ENCODE measurements at places on chromosomes 1 and 21.

DNA sequence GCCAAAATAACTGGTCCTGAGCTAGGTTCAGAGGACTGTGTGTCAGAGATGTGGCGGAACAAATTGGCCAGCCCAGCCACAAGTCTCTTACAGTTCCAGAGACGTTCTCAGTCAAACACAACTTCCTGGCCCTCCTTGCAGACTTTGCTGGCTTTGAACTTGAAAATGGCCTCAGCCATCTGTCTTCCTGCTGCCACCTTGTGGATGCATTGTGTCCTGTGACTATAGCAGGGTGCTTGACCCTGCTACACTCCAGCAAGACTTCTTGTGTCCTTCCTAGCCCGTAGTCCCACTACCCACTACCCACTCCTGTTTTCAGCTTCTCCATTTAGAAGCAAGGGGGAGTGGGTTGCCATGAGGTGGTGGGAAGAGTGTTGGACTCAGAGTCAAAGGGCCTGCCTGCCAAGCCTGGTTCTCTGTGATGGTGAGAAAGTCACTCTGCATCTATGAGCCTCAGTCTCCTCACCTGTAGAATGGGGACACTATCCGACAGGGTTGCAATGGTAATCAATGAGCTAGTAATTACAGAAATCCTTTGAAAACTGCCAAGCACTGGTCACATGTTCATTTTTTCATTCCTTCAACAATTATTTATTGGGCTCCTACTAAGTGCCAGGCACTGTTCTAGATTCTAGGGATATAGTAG lies 109.9 kb downstream of the IGSF21 start:
- peak; percentile 25 for DNase-seq

DNA sequence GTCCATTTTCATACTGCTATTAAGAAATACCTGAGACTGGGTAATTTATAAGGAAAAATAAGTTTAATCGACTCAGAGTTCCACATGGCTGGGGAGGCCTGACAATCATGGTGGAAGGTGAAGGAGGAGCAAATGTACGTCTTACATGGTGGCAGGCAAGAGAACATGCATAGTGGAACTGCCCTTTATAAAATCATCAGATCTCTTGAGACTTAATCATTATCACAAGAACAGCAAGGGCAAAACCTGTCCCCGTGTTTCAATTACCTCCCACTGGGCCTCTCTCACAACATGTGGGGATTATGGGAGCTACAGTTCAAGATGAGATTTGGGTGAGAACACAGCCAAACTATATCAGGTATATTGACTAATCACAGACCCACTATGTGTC lies 370.2 kb upstream of the USP24 start:
- DNase-seq = no peak

GRCh38 chr21:46264690-46265144 lies 20.7 kb downstream of the MCM3AP start:
- DNase-seq = no peak

DNA sequence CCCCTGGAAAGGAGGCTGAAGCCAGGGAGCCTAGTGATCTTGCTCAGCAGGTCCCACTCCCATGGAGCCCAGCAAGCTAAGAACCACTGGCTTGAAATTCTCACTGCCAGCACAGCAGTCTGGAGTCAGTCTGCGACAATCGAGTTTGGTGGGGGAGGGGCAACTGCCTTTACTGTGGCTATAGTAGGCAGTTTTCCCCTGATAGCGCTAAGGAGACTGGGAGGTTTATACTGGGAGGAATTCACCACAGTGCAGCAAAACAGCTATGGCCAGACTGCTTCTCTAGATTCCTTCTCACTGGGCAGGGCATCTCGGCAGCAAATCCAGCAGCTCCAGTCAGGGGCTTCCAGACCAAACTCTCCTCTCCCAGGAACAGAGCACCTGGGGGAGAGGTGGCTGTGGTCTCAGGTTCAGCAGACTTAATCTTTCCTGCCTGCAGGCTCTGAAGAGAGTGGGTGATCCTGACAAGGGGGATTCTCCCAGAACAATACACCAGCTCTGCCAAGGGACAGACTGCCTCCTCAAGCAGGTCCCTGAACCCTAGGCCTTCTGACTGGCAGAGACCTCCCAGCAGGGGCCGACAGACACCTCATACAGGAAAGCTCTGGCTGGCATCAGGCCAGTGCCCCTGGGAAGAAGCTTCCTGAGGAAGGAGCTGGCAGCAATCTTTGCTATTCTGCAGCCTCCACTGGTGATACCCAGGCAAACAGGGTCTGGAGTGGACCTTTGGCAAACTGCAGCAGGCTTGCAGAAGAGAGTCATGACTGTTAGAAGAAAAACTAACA lies 548.5 kb upstream of the NEGR1 start:
- DNase-seq = no peak

- DNase-seq = peak; percentile 34
Measured at GRCh38 chr1:13807209-13807608, 107.2 kb downstream of the PRDM2 start.

- peak; percentile 26 for DNase-seq
Measured at GRCh38 chr1:171738911-171739310, 3.0 kb downstream of the VAMP4 start.

DNA sequence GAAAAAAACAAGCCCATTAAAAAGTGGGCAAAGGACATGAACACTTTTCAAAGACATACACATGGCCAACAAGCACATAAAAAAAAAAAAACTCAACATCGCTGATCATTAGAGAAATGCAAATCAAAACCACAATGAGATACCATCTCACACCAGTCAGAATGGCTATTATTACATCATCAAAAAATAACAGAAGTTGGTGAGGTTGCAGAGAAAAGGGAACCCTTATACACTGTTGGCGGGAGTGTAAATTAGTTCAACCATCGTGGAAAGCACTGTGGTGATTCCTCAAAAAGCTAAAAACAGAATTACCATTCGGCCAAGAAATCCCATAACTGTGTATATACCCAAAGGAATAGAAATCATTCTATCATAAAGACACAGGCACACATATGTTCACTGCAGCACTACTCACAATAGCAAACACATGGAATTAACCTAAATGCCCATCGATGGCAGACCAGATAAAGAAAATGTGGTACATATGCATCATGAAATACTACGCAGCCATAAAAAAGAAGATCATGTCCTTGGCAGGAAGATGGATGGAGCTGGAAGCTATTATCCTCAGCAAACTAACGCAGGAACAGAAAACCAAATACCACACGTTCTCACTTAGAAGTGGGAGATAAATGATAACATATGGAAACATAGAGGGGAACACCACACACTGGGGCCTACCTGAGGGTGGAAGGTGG lies 70.1 kb downstream of the INTS7 start:
- no peak for DNase-seq

- DNase-seq = no peak
Measured at GRCh38 chr1:57204942-57205787, 218.7 kb downstream of the DAB1 start.

- no peak for DNase-seq
Measured at GRCh38 chr1:206012086-206012859, 9.1 kb upstream of the RAB7B start.

GRCh38 chr1:234862944-234863515 lies 253.1 kb upstream of the IRF2BP2 start:
- DNase-seq = peak; percentile 71

DNA sequence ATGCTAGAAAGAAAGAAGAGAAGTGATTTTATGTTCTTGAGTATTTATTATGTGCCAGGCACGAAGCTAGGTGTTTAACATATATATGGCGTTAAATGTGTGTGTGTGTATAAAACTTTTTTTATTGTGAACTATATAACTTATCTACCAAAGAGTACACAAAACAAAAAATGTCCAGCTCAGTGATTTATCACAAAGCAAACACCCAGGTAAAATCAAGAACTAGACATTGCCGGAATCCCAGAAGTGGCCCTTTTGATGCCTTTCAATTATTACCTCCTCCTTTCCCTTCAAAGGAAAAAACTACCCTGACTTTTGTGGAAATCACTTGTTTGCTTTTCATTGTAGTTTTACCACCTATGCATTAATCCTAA lies 40.5 kb upstream of the ZNF648 start:
- no peak for DNase-seq

GRCh38 chr21:40461008-40461407 lies 385.9 kb downstream of the DSCAM start:
- DNase-seq = no peak

DNA sequence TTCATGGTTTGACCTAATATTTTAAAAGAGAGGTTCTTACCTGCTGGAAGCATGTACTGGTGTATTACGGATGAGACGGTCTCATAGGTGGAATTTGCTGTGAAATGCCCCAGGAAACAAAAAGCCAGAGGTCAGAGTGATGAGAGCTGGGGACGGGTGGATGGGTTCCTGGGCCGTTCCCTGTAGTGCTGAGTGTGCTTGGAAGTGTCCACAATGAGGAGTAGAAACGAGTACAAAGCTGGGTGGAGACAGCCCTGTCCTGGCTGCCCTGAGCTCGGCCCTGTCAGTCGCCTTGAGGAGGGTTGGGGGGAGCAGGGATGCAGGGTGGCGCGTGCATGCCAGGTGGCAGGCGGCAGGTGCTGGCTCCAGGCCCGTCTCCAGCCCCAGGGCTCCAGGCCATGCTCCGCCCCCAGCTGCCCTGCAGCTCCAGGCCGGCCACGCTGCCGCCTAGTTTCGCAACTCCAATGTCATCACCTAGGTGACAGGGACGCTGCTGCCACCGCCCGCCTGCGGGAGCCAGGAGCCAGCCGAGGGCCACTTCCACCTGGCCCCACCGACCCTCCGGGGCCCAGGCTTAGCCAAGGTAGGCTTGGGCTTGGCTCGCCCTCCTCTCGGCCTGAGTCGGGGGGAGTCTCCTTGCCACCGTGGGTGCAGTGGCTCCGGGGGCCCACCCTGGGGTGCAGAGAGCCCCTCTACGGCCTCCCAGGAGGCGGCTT lies 16.4 kb downstream of the TP73 start:
- no peak for DNase-seq

- DNase-seq = no peak
Measured at GRCh38 chr1:228938537-228938901, 203.2 kb downstream of the RHOU start.

- no peak for DNase-seq
Measured at GRCh38 chr1:41661428-41662060, 177.1 kb upstream of the EDN2 start.

DNA sequence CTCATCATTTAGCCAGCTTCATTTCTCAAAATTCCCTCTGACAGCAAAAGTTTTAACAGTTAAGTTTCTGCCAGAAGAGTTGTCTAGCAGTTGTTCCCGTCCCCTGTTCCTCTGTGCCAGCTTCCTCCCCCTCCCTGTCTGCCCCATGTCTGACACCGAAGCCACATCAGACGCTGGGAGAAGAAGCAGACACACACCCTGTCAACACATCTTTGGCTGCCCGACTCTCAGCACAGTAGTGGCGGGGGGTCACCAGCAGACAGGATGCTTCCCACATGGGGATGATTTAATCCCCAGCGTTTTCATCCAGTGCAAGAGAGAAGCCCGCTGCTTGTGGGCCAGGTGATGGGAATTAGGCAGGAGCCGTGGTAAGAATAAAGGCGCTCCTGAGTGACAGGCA lies 379.4 kb upstream of the RUNX1 start:
- DNase-seq = peak; percentile 83

DNA sequence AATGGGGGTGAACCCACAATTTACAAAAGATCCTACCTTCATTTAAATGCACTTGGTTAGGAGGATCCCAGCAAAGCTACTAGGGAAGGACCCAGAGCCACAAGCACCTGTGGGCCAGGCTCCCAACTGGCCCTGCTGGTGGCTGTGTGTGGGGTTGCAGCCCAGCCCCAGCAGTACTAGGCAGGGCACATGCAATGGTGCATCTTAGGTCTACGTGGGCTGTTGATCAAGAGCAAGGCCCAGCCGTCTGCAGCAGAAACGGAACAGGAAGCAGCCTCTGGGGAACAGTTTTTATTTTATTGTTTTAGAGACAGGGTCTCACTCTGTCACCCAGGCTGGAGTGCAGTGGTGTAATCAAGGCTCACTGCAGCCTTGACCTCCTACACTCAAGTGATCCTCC lies 134.1 kb upstream of the RAB4A start:
- DNase-seq = no peak

DNA sequence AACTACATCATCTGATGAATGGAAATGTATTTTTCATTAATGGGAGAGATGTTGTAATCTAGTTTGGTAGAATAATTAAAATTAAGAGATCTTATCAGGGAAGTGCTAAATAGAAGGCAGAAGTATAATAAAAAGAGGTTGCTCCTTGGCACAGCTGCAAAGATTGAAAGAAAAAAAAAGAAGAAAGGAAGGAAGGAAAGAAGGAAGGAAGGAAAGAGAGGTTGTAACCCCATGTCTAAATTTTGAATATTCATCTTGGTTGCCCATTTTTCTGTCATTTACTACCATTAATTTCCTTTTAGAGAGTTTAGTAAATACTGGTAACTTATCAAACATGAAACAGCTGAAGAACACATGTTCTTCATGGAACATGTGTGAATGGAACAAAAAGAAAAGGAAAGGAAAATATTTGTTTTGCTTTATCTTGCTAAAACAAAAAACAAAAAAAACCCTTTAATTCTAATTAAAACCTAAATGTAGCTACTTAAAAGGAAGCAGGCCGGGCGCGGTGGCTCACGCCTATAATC lies 10.5 kb upstream of the MDM4 start:
- no peak for DNase-seq

GRCh38 chr1:182533896-182534295 lies 55.2 kb downstream of the RNASEL start:
- DNase-seq = no peak

DNA sequence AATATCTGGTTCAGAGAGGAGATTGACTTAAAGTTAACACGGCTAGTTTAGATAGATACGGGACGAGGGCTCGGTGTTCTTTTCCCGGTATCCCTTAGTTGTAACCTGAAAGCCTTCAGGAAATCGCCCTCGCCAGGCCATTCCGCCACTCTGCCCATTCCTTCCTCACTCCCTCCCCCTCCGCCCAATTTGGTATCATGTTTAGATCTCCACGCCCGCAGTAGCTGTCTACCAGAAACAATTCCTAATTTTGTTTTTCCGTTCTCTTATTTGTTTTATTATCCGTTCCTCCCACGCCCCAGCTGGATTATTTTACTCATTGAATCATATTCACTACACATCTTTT lies 685 bp upstream of the VAMP4 start:
- DNase-seq = peak; percentile 35

DNA sequence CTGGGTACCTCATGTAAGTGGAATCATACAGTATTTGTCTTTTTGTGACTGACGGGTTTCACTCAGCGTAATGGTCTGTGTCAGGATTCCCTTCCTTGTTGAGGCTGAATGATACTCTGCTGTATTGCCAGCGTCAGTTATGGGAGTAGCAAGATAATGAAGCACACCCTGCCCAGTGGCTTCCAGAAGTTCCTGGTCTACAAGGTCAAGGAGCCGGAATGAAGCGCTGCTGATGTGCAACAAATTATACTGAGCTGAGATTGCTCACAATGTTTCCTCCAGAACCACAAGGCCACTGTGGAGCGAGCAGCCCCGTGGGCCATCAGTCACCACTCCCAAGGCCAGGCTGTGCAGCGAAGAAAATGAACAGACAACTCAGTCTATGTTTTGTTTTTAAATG lies 24.0 kb upstream of the TDRD10 start:
- no peak for DNase-seq

GRCh38 chr1:230002164-230002803 lies 64.8 kb upstream of the GALNT2 start:
- no peak for DNase-seq

DNA sequence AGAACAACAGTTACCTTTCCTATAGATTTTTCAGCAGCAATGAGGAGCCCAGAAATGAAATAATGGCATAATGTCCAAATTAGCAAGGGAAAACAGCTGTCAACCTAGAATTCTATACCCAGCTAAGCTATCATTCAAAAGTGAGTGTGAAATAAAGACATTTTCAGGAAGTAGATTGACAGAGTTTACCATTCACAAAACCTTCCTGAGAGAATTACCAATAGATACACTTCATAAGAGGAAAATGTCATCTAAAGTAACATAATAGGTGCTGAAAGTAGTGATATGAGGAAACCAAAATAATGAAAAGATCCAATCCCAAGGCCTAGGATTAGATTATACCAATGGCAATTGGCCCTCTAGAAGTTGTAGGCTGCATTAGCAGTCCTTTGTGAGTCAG lies 34.6 kb downstream of the OBSCN start:
- no peak for DNase-seq

All from fibroblast of skin of scalp (primary cell).